ENCODE measurements at places on chromosomes 1 and 21.

DNA sequence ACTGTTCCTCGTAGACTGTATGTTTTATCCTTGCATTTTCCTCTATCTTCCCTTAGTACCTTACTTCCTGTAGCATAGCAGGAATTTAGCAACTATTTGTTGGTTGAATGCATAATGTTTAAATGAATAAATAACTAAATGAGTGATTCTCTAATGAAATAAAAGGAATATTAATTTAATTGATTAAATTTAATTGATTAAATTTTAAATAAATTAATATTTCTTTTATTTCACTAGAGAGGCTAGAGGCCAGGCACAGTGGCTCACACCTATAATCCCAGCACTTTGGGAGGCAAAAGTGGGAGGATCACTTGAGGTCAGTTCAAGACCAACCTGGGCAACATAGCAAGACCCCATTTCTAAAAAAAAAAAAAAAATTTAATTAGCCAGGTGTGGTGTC is 25.8 kb downstream of the C8B start:
- DNase-seq: no peak

- DNase-seq: no peak
These were observed 21.2 kb upstream of the ADAR start for GRCh38 chr1:154629061-154629674.

GRCh38 chr1:38585971-38586370 is 273.6 kb downstream of the RRAGC start:
- no peak for DNase-seq

GRCh38 chr1:6098303-6099215 is 52.9 kb downstream of the KCNAB2 start:
- no peak for DNase-seq

DNA sequence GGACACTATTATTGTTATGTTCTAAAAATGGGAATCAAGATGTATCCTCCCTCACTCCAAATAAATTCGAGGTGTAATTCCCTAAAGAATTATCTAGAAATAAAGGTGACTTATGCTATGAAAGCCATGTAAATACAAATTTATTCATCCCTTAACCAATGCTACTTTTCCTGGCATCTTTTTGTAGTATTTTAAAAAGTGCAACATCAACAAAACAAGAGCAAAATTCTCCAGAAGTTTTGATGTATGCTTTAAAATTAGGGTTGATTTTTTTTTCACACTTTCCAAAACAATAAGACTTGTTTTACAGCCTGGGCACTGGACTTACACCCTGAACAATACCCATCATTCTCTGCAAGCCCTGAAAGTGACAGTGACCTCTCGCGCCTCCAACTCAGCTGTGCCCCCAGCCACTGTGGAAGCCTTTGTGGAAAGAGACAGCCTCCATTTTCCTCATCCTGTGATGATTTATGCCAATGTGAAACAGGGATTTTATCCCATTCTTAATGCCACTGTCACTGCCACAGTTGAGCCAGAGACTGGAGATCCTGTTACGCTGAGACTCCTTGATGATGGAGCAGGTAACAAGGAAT is 21.4 kb upstream of the CLCA1 start:
- DNase-seq: no peak

DNA sequence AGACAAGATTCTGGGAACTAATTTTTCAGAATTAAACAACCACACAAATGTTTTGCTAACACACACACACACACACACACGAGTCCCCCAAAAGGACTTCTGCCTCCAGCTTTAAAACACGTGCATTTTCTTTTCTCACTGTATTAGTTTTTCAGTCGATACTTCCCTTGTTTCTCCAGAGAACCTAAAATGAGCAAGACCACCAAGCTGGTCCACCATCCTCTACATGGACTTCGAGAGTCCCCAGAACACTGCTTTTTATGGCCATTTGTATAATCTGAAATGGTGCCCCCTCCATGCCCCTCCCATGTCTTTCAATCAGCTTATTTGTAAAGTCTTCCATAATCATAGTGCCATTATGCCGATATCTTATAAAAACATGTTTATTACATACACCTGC is 10.8 kb upstream of the CHI3L2 start:
- no peak for DNase-seq

DNA sequence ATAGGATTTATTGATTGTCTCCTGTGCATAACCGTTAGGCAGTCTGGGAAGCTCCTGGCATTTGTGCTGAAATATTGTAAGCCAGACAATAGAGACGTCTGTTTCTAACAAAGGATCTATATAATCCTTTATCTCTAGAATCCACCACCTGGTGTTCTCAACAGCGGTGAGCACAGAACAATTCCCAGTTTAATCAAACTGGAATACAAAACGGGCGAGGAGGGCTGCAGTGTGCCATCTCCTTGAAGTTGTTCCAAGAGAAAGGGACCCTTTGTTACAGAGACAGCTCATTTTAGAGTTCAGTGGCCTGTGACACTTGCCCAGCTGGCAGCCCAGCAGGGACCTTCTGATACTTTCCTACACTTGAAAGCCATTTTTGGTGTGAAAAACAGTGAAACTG is 162.8 kb upstream of the IVNS1ABP start:
- DNase-seq: no peak

GRCh38 chr1:11429226-11429625 is 49.7 kb upstream of the DISP3 start:
- no peak for DNase-seq

DNA sequence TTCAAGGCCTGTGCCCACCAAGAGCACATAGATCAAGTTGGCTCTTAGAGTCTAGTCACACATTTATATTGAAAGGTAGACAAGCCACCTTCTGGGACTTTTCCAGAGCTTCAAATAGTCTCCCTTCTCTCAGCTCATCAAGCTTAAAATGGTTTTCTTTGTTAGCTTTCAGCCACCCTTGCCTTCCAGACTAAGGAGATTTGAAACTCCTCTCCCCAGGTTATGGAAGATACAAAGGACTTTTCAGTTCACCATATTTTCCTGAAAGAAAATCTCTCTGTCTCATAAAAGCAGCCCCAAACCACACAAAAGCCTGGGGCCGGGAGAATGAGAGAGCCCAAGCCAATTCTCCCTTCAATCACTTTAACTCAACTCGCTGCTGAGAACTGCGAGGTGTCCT is 134.1 kb downstream of the ZC3H11B start:
- no peak for DNase-seq

Data from fibroblast of skin of left biceps (primary cell).